ENCODE measurements at places on chromosomes 2 and 18.

DNA sequence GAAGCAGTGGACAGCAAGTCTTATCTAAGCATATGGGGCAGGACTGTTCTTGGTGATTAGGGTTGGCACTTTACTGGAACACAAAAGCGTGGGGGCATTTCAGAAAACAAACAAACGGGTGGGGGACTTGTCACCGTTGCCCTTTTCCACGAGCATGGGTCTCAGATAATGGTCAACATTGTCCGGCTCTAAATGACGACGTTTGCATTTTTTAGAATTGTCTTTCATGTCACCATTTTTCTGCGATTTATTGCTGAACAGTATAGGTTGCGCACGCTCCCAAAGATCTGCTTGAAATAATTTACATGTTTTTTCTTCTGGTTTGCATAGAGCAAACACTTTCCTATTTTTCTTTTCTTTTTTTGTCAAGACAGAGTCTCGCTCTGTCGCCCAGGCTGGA, 46.6 kb upstream of the TBC1D8 start:
- no peak for DNase-seq

- no peak for DNase-seq
Measured at GRCh38 chr2:99905636-99906035, 236.8 kb downstream of the AFF3 start.

DNA sequence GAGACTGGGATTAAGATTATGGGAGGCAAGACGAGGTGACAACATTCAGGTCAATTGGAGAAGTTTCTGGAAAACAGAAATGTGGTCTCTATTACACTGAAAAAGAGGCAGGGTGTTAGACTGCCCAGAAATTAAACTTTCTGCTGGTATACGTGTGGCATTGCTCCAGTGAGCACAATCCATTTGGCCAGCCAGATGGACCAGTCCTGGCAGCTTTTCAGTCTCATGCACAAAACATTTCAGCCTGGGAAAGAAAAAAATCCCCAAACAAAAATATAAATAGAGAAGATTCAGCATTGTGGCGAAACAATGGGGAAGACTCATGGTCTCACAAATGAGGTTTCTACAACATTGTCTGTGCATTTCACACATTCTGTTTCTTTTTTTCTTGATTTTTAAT, 113.9 kb downstream of the HNMT start:
- no peak for DNase-seq

GRCh38 chr2:237096911-237097310, 11.2 kb downstream of the COPS8 start:
- no peak for DNase-seq

DNA sequence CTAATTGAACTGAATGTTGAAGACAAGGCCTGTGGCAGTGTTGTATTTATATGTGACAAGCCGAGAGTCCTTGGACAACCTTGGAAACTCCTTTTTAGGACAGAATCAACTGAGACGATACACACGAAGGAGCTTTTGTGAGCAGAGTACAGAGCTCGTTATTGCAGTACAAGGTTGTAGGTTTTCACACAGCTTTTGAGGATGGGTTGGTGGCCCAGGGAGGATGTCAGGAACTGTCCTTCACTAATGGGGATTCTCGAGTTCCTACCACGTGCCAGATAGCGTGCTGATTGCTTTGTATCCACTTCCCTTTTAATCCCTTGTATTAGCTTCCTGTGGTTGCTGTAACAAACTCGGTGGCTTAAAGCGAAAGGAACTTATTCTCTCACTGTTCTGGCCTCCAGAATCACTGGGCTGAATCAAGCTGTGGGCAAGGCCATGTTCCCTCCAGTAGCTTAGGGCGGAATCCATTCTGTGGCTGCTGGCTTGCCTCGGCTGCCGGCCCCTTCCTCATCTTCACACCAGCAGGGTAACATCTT, 20.2 kb downstream of the INPP4A start:
- no peak for DNase-seq

DNA sequence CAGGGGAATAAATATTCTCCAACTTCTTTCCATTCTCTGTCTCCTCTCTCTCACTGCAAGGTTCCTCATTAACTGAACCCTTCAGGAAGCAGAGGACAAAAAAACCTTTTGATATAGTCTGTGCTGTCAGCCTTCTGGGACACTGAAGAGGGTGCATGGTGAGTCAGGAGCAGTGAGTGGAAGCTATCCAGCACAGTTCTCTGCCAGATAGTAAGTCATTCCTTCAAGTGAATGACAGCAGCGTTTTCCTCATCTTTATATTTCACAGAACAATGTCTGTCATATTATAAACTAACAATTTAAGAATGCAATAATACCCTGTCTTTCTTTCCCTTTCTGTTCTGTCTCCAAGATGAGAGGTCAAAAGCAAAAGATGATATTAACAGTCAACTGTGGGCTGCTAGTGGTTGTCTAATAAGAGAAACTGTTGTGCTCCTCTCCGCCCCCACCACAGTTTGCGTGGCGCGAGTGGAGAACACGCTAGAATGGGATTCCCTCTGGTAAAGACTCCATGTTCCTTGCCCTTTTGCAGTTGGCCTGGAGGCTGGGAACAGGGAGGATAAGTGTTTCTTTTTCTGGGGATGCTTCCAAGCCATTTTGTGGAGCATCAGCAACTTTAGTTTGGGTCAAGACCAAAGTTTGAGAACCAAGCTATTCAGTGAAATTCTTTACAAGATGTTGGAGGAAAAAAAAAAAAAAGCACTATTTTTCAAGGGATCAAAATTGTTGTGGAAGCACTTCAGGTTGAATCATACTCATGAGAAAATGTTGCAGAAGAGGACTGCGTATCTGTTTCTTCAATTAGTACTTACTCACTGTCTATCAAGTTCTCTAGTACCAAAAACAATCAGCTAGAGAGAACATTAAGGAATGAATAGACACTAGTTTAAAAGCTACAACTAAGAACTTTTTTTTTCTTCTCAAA, 430.2 kb downstream of the SETBP1 start:
- no peak for DNase-seq

DNA sequence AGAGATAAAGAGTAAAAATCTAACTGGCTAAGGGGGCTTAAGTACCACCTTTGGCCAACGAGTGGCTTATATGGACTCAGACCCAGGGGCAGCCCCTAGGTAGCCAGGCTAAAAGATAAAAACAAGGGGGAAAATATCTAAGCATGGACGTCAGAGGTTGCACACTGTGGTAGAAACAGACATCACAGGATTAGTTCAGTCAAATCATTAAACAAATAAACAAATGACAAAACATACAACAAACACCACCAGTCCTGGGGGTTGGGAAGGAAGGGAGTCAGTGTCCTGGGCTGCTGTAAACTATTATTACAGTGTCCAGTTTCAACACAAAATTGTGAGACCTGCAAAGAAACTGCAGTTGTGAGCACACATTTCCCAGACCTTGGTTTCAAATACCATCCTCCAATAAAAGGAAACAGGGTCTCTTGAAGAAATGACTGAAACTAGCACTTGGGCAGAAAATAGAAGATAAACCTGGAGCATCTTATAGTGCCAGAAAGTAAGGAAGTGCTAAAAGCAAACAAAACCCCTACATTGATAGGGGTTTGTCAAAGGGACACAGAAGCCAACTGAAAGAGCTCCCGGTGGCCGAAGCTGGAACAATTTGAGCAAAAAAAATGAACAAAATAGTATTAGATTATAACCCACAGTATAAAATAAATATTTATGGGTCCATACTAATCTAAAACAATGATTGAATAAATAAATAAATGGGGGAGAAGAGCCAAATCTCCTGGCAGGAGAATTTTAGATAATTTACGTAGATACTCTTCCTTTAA, 154.8 kb upstream of the KLF7 start:
- DNase-seq, result no peak
